Germinal center (tissue), 1 donor: ENCODE measurements at places on chromosomes 12 and 14.

- no peak for DNase-seq
Measured at GRCh38 chr12:19120795-19121194, 8.7 kb upstream of the PLEKHA5 start.

GRCh38 chr14:93299866-93300265 is 33.0 kb downstream of the BTBD7 start:
- DNase-seq, result no peak

DNA sequence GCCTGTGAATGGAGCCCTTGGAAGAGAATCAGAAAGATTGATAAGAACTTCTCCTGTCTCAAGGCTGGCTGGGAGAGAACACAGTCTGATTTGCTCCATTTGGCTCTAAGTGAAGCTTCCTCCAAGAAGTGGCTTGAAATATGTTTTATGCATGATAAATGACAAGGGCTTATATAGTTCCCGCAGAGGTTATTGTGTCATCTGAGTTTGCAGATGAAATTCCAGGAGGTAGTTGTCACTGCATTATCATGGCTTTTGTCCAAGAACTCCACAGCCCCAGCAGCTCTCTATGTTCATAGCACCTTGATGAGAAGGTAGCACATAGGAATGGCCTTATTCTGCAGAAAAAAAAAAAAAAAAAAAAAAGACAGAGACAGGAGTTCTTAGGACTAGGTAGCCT is 108.5 kb downstream of the DACT1 start:
- no peak for DNase-seq

DNA sequence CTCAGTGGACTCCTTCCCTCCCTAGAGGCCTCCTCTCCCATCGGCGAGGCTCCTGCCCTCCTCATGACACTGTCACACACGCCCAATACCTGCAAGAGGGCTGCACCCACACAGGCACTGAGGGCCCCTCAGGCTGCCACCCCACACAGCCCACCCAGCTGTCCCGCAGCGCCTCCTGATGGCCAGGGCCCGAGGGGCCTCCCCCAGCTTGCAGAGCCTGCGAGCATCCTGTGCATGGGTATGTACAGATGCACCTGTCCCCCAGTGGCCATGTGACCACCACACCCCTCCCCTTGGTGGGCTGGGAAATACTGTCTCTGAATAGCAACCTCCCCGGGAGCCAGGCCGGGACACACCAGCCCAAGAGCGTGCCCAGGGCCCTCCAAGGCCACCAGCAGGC is 19.0 kb upstream of the NUDT14 start:
- DNase-seq, result no peak

DNA sequence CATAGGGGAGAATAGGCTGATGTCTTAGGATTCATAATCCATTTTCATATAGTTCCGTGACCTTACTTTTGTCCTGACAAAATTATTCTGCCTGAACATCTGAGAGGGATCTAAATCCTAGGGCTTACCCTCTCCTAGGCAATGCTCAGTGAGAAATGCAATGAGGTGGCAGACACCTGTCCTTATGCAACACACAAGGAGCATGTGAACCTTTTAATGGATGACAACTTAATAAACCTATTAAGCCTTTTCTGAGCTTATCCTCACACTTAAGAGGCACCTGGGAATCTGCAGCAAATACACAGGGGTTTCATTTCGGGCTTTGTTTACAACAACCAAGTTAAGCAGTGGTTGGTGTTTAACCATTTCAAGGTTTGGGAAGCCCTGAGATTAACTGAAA is 24.6 kb downstream of the SINHCAF start:
- DNase-seq, result no peak

- no peak for DNase-seq
Measured at GRCh38 chr14:86518298-86518697, 988.4 kb downstream of the FLRT2 start.

GRCh38 chr12:64694130-64695040 is 64.8 kb downstream of the GNS start:
- DNase-seq, result no peak

DNA sequence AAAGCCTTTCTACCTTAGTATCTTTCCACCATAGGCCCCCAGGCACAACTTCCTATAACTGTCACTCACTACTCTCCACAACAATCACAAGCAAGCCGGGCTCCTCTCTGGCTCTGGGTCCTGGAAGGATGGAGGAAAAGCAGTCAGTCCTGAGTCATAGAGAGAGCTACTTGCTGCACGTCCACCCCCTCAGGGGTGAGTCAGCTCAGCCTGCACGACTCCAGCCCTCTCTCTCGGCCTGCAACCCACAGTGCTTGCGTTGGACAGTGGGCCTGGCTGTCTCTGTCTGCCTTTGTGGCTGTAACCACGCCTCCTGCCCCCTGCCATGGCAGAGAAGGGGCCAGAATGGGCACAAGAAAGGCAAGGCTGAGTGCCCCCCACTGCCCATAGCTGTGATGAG is 154.1 kb upstream of the FKBP4 start:
- DNase-seq, result no peak

DNA sequence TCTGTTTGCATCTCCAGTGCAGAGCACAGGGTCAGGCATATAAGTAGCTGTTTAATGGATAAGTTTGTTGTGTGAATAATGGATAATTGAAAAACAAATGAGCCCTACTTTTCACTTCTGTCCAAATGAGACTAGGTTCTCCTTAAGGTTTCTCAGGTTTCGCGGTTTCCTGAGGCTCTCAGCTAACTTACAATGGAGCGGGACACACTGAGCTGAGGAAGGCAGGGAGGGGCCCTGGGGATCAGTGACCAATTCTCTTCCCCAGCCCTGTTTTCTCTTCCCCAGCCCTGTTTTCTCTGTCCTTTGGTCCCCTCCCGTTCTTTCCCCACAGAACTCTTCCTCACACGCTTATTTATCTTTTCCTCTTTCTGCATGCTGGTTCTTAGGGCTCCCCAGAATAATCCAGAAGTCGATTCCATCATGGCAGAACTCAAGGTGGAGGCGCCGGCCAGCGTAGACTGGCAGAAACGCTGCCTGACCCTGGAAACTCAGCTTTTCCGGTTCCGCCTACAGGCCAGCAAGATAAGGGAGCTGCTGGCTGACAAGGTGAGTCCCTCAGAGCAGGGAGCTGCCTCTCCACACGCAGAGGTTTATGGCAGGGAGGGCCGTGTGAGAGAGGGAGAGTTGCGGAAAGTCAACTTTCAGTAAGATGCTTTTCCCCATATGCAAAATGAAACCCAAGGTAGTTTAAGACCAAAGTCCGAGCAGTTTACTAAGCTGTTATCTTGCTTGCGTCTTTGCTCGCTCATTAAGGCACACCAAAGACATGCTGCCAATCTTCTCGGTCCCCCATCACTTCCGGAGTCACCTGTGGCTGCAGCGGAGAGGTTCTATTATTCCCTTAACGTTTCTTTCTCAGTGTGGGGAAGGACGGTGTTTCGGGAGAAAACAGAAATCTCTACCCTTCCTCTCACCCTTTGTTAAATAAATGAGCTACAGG is 8.6 kb downstream of the PLEKHH1 start:
- no peak for DNase-seq

GRCh38 chr14:32947792-32948191 is 9.1 kb downstream of the NPAS3 start:
- no peak for DNase-seq

- peak; percentile 60 for DNase-seq
Measured at GRCh38 chr12:24728366-24728765, 220.5 kb downstream of the BCAT1 start.

GRCh38 chr12:125330645-125331341 is 265.6 kb downstream of the AACS start:
- peak; percentile 86 for DNase-seq

GRCh38 chr12:41656454-41656853 is 468.3 kb downstream of the PDZRN4 start:
- no peak for DNase-seq

DNA sequence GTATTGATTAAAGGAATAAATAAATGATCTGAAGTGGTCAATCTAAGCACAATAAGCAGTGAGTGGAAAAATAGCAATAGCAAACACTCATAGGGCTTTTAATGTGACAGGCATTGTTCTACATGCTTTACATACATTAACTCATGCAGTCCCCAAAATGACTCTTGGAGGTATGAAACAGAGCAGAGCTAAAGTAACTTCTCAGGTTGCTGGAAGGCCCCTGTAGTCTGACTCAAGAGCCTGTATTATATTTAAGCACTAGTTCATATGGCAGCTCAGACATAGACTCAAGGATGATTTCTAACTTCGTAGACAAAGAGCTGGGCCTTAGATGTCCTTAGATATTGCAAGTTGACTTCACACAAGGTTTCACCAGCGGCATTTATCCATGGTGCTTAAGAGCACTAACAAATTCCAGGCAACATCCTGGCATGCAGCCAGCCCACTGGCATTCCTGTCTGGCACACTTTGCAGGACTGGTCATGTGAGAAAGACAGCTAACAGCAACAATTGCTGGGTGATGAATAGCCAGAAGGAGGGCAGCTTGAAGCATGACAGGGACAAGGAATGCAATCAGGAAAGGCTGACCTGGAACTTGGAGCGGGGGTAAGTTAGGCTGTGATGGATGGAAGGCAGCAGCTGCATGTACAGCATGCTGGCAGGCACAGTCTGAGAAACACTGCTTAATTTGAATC is 22.9 kb upstream of the KTN1 start:
- no peak for DNase-seq

- DNase-seq, result no peak
Measured at GRCh38 chr12:54010053-54010971, 1.5 kb downstream of the HOXC8 start.

GRCh38 chr12:108772247-108772646 is 40.9 kb upstream of the CORO1C start:
- DNase-seq, result peak; percentile 21

DNA sequence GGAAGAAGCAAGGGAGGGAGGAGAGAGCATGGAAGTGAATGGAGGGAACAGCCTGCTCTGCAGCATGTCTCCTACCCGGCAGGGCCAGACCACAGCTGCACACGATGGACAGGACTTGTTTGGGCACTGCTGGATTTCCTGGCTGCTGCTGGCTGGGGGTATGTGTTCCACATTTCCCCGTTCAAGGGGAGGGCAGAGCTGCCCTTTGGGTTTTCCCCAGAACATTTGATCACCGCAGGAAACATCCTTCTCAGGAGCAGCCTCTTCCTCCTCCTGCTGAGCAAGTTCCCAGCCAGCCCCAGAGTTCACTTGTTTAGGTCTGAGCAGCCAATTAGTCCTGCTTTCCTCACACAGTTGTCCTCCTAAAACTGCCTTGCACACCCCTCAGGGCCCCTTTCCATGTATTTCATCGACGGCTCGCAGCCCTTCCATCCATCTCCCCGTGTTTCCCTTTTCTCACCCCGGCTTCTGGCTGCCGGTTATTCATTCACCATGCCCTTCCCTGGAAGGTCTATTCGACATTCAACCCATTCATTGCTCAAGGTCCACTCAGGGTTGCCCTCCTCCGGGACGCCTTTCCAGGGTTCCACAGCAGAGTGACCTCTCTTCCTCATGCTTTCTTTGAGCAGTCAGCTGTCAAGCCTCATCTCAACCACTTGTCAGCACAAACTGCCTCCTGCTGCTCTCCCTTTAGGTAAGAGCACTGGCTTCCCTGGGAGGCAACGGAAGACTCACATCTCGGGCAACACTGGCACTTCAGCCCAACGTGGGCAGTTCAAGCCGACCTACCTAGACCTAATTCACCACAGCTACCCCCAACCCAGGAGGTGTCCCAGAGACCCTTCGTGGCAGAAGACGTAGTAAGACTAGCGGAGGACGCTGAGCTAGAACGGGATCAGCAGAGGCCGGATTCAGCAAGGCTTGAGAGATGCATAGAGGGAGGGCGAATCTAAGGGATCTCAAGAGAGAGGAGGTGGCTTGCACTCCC is 20.1 kb upstream of the ANO2 start:
- no peak for DNase-seq

DNA sequence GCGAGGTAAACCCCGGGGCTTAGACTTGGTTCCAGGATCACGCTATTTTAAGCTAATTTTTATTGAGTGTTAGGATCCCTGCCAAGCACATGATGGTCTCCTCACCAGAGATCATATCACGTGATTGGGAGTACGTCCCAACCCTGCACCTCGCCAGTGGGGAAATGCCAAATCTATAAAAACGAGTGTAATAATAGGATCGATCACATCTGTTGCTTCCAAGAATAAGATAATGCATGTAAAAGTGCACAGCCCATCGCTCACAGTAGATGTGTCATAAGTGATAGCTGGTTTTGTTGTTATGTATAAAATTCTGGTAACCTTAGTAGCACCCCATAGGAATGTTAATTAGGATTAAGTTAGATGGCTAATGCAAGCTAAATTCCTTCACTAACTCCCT is 581.0 kb upstream of the TMEM132C start:
- no peak for DNase-seq

DNA sequence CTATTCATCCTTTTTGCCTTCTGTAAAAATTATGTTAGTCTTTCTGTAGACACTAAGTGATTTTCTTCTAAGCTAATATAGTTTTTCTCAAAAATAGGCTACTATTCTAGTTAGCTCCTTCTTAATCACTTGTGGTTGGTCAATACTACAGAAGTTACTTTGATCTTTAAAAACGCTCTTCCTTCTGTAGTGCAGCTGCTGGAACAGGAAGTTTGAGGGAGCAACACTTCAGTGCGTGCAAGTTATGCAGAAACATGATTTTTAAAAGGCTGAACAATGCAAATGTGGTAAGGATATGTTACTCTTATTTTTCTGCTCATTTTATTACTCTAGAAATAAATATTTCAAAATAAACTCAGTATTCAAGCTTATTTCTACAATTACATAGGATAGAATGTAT is 11.1 kb upstream of the RERGL start:
- no peak for DNase-seq

- no peak for DNase-seq
Measured at GRCh38 chr12:13124656-13125505, 21.4 kb upstream of the GSG1 start.
